Heart right ventricle (tissue), 16 donors: ENCODE measurements at places on chromosomes 7 and 10. TPM values are rescaled to one million over a fixed set of nuclear protein-coding genes. Genes with fewer than 3 reads are reported as not detected.

DNA sequence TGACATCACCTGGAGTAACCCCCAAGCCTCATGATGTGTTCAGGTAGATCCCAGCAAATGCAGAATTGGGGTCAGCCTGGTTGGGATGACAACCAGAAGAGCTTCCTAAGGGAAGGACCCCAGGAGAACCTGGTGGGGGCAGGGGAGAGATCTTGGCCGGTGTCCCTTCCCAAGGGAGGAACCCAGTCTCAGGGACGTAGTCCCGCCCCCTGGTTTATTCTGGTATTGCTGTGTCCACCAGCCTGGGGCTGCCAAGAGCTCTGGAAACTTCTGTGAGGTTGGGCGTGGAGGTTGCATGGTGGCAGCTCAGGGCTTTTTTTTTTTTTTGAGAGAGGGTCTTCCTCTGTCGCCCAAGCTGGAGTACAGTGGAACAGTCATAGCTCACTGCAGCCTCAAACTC, 19.4 kb downstream of the GTF2IRD1 start:
- DNase-seq: no peak

GBX1 gene
- not detected for total RNA-seq

- no peak for DNase-seq
Measured at GRCh38 chr10:113399065-113399464, 153.8 kb upstream of the HABP2 start.

GRCh38 chr7:26090927-26091519, 61.0 kb upstream of the NFE2L3 start:
- no peak for DNase-seq
